Cardiac septum (tissue), 1 donor: ENCODE measurements at places on chromosomes 16 and 17.

DNA sequence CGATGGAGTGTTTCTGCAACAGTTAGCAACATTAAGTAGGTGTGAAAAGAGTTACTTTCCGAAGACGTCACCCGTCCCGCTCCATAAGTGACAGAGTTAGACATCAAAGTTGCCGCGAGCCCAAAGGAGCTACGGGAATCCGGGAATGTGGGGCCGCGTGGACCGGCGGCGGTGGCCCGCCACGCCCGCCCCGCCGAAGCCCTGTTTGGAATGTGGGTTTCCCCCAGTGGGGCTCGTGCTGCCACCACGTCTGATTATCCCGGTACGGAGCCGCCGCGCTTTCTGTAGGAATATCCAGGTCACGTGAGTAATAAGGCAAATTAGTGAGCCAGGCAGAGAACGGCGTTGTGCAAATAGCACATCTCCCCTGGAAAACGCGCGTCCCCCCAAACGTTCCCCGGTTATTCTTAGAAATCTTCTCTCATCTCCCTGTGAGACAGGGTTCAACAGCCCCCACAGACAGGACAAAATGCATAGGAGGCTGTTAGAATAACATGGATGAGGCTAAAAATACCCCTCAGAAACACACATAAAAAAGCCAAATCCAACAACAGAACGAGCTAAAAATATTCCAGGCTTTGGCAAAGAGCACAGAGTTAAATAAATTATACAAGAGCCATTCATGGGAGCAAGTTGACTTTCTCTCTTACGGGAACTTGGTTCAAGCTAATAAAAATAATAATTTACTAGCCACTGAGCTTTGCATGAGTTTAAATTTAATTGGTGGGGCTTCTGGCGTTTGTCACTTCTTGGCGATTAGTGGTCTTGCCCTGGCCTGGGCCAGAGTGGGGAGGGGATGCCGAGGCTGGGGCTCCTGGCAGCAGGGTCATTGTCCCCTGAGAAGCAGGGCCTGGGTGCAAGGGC is 8.6 kb downstream of the BAHCC1 start:
- no peak for DNase-seq

- DNase-seq: no peak
These were observed 16.8 kb upstream of the RMI2 start for GRCh38 chr16:11328172-11329070.

- peak; percentile 22 for DNase-seq
These were observed 21.9 kb upstream of the NKD1 start for GRCh38 chr16:50526249-50526648.

DNA sequence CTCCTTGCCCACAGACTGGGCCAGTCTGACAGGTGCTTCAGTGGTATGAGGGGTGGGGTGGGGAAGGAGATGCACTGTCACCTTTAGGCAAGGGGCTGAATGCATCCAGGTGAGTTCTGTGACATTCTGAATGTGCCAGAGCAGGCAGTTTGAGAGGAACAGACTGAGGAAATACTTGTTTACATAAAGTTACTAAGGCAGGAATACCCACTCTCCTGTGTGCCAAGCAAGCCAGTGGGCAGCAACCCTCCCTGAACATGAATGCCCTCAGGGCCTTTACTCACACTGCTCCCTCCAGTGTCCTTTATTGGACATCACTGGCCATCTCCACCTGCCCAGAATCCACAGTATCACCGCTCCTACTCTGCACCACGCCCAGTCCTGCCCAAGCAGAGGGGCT is 33.1 kb upstream of the ULK2 start:
- no peak for DNase-seq

DNA sequence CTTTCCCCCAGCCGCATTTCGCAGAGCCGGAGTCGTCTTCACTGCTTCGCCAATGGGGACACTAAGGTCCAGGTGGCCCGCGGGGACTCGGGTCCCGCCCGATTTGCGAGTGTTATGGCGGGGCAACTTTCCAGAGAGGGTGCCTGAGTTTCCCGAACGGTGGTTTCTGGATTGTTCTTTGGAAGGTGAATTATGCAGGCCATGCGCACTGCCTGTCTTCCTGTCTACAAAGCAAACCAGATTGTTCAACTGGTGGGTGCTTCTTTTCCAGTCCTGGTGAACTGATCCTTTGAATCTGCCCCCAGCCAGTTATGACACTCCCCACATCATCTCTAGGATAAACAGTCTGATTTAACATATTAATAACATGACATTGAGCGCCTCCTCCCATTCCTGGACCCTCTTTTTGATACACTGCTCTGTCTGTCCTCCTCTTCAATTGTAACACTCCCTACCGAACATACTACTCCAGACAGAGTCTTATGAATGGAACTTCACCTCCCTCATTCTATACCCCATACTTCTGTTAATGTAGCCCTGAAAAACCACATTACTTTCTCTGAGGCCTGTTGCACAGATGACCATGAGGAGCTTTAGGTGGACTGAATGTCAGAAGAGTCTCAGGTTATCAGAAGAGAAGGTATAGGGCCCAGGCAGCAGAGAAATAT is 159.0 kb downstream of the RAB11FIP4 start:
- DNase-seq: no peak

GRCh38 chr16:74921051-74921450 is 63.9 kb downstream of the WDR59 start:
- DNase-seq: no peak

- DNase-seq: no peak
These were observed 2.4 kb downstream of the PGAP6 start for GRCh38 chr16:379183-379960.

GRCh38 chr16:2027024-2028010 is 615 bp downstream of the NHERF2 start:
- no peak for DNase-seq

DNA sequence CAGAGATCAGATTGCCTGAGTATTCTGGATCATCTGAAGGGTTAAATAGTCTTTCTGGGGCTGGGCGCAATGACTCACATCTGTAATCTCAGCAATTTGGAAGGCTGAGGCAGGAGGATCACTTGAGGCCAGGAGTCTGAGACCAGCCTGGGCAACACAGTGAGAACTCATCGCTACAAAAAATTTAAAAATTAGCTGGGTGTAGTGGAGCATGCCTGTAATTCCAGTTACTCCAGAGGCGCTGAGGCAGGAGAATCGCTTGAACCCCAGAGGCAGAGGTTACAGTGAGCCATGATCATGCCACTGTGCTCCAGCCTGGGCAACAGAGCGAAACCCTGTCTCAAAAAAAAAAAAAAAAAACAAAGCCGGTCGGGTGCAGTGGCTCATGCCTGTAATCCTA is 15.7 kb downstream of the MVP start:
- no peak for DNase-seq

- no peak for DNase-seq
These were observed 22.4 kb downstream of the MIS12 start for GRCh38 chr17:5508810-5509209.

DNA sequence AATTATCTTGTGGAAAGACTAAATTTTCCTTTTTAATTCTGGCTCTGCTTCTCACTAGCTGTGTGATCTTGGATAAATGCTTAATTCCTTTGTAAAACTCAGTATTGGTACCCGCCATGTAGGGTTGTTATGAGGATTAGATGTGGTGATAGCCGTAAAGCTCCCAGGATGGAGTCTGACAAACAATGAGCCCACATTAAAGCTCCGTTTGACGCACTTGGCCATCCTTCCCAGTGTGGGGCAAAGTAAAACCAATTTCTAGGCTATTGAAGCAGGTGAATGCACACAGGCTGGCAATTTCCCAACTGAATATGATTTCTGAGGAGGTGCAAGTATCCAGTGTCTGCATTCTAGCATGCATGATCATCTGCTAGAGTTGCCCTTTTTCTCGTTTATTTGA is 123.6 kb downstream of the MRTFB start:
- no peak for DNase-seq

- DNase-seq: no peak
These were observed 1.4 kb upstream of the LHX1 start for GRCh38 chr17:36935671-36936454.

DNA sequence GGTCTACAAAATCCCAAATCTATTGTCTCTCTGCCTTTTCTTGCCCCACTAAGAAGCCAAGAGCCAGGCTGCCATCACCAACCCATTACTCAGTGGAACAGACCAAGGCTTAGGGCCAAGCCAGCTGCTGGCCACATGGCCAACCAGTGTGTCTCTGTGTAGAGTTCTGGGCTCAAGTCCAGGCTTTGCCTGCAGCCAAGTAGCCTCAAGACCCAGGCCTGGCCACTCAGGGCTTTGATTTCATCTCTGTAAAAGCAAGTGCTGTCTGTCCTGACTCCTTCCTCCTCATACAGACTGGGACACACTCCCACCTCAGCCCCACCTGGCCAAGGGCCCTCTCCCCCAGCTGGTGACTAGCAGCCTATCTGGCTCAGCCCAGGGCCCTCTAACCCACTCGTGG is 14.6 kb downstream of the SREBF1 start:
- DNase-seq: no peak

- no peak for DNase-seq
These were observed 65.9 kb downstream of the RBFOX1 start for GRCh38 chr16:7398536-7398935.

GRCh38 chr17:50095626-50096037 is 481 bp downstream of the PDK2 start:
- DNase-seq: no peak
